ENCODE measurements at places on chromosomes 7 and 10.

DNA sequence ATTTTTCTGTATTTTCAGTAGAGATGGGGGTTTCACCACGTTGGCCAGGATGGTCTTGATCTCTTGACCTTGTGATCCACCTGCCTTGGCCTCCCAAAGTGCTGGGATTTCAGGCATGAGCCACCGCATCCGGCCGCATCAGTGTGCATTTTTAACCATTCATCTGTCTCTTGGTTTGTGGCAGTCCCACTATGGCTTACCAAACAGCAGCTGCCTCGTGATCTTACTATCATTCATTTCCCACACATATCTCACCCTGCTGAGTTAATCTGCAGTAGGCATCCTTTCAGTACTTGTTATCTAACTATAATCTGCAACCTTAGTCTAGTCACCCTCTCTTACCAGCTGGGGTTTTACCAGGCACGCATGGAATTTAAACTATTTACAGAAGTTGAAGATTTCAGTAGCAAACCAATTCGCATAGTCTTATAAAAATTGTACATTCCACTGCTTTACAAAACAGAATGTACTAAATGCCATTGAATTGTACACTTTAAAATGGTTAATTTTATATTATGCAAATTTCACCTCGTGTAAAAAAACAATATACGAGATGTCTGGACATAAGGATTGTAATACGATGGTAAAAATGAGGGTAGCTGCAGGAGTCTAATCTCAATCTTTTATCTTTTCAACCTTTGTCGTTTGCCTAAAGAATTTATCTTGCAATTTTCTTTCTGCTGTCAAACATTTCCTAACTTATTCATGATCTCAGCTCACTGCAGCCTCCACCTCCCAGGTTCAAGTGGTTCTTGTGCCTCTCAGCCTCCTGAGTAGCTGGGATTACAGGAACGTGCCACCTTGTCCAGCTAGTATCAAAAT, 4.6 kb upstream of the TBC1D12 start:
- DNase-seq: no peak

- DNase-seq: no peak
Measured at GRCh38 chr7:74202841-74203556, 6.8 kb upstream of the LAT2 start.

GRCh38 chr10:22849077-22849805, 78.6 kb upstream of the ARMC3 start:
- no peak for DNase-seq

- no peak for DNase-seq
Measured at GRCh38 chr7:131895541-131896164, 339.2 kb upstream of the PODXL start.

DNA sequence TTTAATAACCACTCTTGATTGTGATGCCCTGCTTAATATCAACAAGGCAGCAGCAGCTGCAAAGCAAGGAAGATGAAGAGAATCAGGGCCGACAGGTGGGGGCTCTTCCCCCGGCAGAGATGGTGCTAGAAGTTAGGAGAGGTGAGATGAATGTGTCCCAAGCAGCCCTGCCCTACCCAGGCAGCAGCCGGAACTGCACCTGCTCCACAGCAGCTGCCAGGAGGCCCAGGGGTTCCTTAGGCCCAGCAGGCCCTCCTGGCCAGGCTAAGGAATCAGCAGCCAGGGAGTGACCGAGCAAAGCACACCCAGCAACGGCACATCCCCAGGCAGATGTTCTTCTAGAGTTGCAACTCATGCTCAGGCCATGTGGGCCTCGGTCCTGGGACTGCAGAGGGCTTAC, 17.9 kb downstream of the AFAP1L2 start:
- DNase-seq: no peak
